ENCODE measurements at places on chromosomes 13 and 19.

GRCh38 chr13:97110936-97111335, 111.2 kb upstream of the MBNL2 start:
- no peak for DNase-seq

GRCh38 chr19:35786299-35787160, 11.2 kb downstream of the ARHGAP33 start:
- no peak for DNase-seq

GRCh38 chr13:74675972-74676371, 541.8 kb upstream of the KLF12 start:
- DNase-seq, result no peak

DNA sequence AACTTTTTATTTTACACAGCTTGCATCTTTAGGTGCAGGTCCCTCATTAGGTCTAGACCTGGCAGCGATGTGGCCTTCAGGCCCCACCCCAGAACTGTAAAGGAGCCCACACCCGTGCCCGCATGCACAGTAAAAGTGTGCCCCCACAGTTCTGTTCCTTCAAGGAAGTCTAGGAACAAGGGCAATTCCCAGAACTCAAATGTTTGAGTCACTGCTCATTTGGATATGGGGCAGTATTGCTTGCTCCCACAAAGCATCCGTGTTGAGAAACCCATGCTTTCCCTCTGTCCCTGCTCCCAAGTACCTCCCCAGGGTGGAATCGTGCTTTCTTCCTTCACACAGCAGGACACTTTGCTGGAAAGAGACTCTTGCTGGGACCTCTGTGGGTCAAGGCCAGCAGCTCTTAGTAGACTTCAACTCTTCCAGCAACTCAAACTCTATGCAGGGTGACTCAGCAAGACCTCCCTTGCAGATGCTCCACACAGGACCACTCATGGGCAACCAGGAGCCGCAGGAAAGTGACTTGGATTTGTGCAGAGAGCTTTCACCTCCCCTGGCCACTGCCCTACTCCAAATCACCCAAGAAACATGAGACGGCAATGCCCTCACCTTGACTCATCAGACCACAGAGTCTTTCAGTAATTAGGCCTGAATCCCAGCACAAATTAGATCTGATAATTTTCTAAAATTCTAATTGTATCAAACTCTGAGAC, 12.3 kb downstream of the SLC7A1 start:
- DNase-seq, result no peak

GRCh38 chr19:48368936-48369335, 4.8 kb downstream of the SYNGR4 start:
- DNase-seq, result no peak

- DNase-seq, result no peak
Observed at GRCh38 chr19:1608359-1609102, 3.3 kb upstream of the UQCR11 start.

GRCh38 chr13:101552286-101552685, 99.8 kb downstream of the ITGBL1 start:
- DNase-seq, result no peak

DNA sequence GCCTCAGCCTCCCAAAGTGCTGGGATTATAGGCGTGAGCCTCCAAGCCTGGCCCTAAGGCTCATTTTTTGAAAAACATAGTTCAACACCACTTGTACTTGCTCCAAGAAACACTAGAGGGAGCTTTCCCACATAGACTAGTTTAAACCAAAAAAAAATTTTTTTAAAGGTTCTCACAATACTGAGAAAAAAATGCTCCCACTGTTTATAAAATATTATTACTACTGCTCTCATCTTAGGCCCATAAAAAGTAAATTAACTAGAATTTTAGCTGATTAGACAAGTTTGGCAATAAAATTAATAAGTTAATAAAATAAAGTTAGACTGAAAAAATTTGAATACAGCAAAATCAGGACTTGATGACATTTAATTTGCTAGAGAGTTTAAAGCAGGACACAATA, 109.5 kb downstream of the TBC1D4 start:
- peak; percentile 74 for DNase-seq

DNA sequence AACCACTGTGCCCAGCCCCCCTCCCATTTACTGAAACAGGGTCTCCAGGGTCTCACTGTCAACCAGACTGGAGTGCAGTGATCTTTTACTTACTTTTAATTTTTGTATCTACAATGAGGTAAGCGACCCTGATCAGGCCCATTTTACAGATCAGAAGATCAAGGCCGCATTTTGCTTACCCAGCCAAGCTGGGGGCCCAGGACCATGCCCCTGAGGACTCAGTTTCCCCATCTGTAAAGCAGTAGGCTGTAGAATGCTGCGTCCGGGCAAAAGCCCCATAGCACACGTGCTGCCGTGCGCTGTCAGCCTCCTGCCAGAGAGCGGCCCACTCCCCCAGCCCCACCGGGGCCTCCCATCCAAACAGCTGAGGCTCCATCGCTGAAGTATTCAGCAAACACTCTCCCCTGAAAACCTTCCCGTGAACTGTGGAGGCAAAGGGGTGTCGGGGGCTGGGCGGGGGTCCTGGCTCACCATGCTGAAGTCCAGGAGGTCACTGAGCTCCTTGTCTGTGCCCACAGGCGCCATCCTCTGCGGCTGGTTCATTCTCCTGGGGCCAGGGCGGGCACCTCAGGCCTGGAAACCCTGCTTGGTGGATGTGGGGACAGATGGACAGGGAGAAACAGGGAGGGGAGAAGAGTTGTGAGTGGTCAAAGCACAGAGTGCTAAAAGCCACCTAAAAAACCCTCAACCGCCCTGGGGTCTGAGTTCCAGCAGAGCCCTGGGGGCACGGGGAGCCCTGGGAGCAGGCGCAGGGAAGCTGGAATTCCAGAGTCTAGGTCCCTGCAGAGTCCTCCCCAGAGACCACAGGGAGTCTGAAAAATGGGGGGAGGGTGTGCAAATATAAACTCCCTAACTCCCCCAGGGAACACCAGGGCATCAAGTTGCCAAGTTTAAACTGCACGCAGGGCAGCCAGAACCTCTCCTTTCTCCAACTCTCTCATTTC, 2.4 kb downstream of the TCF3 start:
- DNase-seq, result no peak

DNA sequence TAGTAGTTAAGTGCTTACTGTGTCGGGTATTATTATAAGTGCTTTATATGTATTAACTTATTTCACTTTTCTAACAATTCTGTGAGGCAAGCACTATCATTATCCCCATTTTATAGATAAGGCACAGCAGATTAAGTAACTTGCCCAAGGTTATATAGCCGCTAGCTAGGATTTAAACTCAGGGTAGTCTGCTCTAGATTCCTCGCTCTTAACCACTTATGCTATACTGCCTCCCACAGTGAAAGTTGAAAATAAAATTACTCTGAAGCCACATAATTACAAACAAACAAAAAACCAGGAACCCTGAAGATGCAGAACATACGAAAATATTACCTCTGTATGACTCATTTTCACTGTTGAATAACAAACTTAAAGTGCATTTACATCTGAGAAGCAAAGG, 3.9 kb downstream of the TEX30 start:
- no peak for DNase-seq

- DNase-seq, result no peak
Observed at GRCh38 chr13:34256236-34256635, 438.3 kb downstream of the RFC3 start.

- no peak for DNase-seq
Observed at GRCh38 chr13:67318398-67318797, 88.3 kb upstream of the PCDH9 start.

GRCh38 chr13:111336666-111337065, 16.2 kb downstream of the TEX29 start:
- DNase-seq, result no peak

- DNase-seq, result no peak
Observed at GRCh38 chr13:96667294-96668018, 326.8 kb downstream of the OXGR1 start.

DNA sequence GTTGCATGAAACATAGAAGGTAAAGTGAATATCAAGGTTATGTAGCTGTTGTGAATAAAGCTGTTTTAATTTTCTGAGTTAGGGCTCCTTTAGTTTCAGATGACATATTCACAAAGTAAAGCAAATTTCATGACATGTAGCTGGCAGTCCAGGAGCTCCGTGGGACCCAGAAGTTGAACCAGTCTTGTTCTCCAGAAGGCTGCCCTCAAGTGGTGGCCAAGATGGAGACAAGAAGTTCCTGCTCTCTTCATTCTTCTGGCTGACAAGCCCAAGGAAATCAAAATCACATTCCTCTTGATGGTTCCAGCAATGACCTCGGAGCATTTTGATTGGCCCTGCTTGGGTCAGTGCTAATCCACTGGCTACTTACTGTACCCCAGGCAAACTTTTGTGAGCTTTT, 128.7 kb downstream of the LIG4 start:
- peak; percentile 37 for DNase-seq

- peak; percentile 61 for DNase-seq
Observed at GRCh38 chr19:53158119-53158656, 665 bp downstream of the ZNF347 start.

- DNase-seq, result peak; percentile 79
Observed at GRCh38 chr19:18349524-18350128, 9.2 kb downstream of the PGPEP1 start.

DNA sequence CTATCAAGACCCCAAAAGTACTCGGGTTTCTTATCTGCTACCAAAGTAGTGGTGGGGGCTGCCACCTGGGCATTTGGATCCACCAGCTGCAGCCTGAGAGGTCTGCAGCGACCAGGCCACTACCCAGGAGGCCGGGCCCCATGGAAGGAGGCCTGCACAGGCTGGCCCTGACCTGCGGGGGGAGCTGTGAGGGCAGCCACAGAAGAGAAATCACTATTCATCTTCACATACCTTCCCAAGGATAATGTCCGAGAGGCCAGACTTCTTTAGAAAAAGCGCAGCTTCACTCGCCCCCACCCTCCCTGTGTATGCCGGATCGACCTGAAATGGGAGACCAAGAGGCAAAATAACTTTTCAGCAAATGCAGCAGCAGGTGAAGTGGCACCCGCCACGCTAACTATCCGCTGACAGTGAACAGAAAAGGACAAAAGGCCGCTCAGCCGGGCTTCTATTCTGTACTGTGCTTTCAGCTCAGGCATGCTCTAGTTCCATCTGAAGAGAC, 30.1 kb downstream of the EPS15L1 start:
- peak; percentile 80 for DNase-seq

- DNase-seq, result peak; percentile 97
Observed at GRCh38 chr19:45395821-45396617, 8.8 kb downstream of the PPP1R13L start.

DNA sequence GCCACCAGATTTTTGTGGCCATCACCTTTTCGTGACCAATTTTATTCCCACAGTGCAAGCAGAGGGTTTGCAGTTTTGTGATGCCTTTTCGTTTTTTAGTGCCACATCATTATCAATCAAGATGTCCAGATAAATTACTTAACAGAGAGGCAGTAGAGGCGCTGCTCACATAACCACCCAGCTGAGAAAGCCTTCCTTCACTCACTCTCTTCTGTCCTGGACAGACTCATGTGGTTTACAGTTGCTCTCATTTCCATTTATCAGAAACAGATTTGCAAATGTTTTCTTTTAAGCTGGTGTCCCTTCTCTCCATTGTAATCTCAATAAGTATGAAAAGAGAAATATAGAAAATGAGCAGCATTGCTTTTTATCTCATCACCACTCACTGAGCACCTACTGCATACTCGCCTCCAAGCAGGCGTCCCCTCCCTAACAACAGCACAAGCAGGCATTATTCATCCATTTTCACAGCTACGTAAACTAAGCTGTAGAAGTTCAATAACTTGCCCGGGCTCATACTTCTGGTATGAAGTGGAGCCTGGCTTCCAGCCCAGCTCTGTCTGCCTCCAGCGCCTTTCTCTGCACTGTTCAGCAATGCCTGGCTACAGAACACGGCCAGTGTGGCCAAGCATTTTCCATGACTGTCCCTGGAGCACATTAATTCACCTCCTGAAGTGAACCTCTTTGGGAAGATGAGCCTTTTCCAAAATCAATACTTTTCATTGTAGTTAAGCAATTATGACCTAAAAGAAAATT, 34.6 kb upstream of the KATNAL1 start:
- no peak for DNase-seq

GRCh38 chr19:49479975-49480628, 6.1 kb downstream of the FLT3LG start:
- no peak for DNase-seq

- DNase-seq, result no peak
Observed at GRCh38 chr13:66977161-66977560, 253.0 kb downstream of the PCDH9 start.

- peak; percentile 89 for DNase-seq
Observed at GRCh38 chr19:18469069-18469846, 31.3 kb upstream of the ISYNA1 start.

DNA sequence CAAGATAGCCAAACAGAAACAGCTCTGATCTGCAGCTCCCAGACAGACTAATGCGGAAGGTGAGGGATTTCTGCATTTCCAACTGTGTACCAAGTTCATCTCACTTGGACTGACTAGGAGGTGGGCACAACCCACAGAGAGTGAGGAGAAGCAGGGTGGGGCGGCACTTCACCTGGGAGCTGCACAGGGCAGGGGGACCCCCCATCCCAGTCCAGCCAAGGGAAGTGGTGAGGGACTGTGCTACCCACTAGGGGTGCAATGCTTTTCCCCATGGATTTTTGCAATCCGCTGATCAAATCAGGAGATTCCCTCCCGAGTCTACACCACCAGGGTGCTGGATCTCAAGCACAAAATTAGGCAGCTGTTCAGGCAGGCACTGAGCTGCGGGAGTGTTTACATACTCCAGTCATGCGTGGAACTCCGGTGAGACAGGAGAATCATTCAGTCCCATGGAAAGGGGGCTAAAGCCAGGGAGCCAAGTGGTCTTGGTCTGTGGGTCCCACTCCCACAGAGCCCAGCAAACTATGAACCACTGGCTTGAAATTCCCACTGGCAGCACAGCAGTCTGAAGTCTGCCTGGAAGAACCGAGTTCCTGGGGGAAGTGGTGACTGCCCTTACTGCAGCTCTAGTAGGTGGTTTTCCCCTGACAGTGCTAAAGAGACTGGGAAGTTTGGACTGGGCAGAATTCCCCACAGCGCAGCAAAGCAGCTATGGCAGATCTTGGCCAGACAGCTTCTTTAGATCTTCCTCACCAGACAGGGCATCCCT, 85.1 kb upstream of the UFM1 start:
- no peak for DNase-seq

DNA sequence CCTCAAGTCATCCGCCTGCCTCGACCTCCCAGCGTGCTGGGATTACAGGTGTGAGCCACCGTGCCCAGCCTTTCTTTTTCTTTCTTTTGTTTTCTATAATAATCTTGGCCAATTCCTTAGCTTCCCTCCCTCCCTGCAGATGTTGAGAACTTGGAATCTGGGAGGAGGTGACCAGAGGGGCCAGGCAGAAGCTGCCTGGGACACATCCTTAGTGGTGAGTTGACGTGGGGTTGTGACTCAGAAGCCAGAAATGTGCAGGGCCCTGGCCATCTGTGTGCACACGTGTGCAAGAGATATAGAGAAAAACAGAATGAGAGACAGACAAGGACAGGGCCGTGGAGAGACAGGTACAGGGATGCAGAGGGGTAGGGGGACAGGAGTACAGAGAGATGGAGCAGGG, 154.3 kb downstream of the SIPA1L3 start:
- no peak for DNase-seq

All from GM23338 (cell line).